T47D (cell line): ENCODE measurements at places on chromosomes 16 and 17.

DNA sequence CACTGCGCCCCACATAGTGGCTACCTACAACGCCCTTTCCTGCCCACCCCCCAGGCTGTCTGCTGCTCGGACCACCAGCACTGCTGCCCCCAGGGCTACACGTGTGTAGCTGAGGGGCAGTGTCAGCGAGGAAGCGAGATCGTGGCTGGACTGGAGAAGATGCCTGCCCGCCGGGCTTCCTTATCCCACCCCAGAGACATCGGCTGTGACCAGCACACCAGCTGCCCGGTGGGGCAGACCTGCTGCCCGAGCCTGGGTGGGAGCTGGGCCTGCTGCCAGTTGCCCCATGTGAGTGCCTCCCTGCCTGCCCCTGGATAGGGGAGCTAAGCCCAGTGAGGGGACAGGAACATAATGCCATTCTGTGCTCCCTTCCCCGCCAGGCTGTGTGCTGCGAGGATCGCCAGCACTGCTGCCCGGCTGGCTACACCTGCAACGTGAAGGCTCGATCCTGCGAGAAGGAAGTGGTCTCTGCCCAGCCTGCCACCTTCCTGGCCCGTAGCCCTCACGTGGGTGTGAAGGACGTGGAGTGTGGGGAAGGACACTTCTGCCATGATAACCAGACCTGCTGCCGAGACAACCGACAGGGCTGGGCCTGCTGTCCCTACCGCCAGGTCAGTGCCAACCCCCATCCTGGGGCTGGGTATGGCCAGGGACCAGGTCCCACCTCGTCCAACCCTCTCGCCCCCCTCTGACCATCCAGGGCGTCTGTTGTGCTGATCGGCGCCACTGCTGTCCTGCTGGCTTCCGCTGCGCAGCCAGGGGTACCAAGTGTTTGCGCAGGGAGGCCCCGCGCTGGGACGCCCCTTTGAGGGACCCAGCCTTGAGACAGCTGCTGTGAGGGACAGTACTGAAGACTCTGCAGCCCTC, 7.1 kb downstream of the GRN start:
- no peak for DNase-seq

- DNase-seq: no peak
Measured at GRCh38 chr17:38448208-38448771, 20.0 kb downstream of the ARHGAP23 start.

- DNase-seq: no peak
Measured at GRCh38 chr16:9650284-9650683, 531.9 kb downstream of the GRIN2A start.

DNA sequence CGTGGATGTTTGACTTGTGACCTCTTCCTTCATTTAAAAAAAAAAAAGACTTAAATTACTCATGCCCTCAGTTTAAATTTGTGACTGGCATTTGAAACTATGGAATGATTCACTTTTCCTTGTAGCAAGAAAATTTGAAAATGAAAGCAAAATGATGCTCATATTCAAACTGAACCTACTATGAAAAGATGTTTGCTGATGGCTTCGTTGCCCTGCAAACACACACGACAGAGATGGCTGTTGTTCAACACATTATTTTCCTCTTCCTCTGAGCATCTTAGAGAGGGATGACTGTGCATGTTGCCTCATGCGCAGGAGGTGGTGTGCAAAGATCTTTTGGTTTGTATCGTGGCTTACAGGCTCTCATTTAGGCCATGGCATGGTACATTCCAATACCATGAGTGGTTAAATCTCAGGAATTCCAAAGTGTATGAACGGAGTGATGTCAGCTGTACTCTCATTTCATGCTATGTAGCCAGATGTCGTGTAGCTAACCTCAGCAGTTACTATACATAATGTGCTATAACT, 164.5 kb downstream of the PRKCA start:
- peak; percentile 56 for DNase-seq

DNA sequence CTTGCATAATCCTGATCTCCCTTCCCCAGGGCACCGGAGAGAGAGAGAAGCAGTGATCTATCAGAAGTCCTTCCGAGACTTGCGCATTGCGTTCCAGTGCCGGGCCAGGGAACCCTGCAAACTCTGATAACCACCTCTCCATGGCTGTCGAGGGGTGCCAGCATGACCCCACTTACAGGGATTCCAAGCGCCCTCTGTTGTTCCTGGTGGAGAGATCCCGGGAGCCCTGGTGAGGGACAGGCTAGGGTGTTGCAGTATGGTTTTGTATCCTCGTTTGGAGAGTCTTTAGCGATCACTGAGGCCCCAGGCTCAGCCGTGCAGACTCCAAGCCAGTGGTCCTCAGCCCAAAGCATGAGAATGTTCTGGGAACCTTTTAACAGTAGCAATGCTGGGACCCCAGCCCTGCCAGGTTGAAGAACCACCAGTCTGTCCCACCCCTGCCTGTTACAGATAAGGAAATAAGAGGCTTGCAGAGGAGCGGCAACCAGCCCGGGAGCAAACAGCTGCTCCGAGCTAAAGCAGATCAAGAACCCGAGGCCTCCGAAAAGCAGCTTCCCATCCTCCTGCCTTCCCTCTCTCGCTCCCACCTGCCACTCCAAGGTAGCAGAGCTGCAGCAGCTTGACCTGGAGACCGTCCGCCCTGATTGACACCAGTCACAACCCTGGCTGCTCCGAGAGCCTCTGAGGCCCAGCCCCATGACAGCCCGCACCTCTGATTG, 150.3 kb upstream of the RPL38 start:
- no peak for DNase-seq

DNA sequence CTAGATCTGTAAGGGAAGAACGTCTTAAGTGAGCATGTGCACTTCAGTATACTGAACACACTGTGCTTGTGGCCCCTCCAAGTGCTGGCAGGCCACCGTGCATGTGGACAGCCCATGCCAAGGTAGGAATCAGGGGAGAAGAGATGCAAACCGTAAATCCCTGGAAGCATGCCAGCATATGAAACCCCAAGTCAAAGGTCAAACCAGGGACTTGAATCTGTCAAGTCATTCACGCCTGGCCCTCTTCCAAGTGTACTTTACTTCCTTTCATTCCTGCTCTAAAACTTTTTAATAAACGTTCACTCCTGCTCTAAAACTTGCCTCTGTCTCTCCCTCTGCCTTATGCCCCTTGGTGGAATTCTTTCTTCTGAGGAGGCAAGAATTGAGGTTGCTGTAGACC, 2.8 kb upstream of the ATXN2L start:
- DNase-seq: no peak

DNA sequence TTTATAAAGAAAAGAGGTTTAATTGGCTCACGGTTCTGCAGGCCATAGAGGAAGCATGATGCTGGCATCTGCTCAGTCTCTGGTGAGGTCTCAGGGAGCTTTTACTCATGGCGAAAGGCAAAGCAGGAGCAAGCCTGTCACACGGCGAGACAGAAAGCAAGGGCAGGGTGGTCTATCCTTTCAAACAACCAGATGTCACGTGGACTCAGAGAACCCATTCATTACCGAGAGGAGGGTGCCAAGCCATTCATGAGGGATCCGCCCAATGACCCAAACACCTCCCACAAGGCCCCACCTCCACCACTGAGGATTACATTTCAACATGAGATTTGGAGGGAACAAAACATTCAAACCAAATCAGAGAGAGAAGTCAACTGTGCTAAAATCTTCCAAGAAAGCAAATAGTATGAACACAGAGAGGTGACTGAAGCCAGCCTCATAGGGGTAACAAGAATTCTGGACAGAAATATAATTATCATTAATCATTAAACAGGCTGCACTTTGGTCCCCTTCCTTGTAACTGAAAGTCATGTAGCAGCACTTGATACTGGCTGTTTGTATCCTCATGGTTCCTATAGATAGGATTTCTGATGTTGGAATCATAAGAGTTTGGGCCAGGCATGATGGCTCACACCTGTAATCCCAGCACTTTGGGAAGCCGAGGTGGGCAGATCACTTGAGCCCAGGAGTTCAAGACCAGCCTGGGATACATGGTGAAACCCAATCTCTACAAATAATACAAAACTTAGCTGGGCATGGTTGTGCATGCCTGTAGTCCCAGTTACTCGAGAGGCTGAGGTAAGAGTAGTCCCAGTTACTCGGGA, 52.5 kb upstream of the B4GALNT2 start:
- DNase-seq: no peak

- no peak for DNase-seq
Measured at GRCh38 chr16:90016339-90016950, 2.8 kb downstream of the DBNDD1 start.

GRCh38 chr17:70869402-70870085, 700.2 kb downstream of the KCNJ2 start:
- DNase-seq: no peak

- DNase-seq: no peak
Measured at GRCh38 chr17:59496178-59496577, 69.2 kb upstream of the DHX40 start.

- DNase-seq: peak; percentile 56
Measured at GRCh38 chr17:3964203-3965117, at the start of gene ATP2A3. Gene ATP2A3 (minus strand): TSS chr17:3964437. CDS start chr17:3964291, 146 bp downstream.

- DNase-seq: no peak
Measured at GRCh38 chr17:278055-278675, 74.4 kb downstream of the RPH3AL start.

DNA sequence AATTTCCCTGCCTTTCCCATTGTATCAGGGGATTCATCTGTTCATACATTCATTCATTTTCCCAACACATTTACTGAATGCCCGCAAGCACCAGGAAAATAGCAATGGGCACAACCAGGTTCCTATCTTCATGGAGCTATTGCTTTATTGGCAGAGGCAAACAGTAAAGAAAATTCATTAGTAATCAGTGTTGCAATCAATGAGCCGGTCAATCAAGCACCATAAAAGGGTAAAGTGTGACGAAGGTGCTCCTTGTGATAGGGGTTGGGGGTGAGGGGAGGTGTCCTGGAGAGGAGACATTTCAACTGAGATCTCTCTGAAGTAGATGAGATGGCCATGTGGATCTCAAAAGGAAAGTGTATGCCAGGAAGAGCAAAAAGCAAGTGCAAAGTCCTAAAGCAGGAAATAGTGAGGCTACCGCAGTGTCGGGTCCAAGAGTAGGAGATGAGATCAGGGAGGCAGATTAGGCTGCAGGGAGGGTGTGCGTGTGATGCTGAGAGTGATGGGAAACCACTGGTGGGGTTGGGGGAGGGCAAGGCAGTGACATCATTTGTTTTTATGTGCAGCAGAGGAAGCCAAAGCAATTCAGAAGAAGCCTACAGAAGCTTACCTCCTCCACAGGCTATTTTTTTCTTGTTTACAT, 28.4 kb downstream of the CDH13 start:
- no peak for DNase-seq

DNA sequence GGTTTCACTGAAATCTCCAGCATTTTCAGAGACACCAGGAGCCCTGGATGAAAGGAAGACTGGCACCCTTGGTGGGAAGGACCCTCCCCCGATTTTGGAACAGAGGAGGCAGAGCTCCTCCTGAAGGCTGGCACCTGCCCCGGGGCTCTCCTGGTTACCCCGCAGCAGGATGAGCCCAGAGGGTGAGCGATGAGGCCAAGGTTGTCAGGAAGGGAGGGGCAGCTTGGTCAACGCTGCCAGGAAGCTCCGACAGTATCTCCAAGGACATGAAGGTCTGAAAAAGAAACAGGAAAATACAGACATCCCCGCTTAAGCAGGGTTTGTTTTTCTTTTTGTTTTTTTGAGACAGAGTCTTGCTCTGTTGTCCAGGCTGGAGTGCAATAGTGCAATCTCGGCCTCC, 15.5 kb upstream of the ACSF3 start:
- no peak for DNase-seq
